ENCODE measurements at places on chromosomes 3 and 15.

GRCh38 chr3:128988286-128988685, 5.6 kb downstream of the CFAP92 start:
- no peak for DNase-seq

DNA sequence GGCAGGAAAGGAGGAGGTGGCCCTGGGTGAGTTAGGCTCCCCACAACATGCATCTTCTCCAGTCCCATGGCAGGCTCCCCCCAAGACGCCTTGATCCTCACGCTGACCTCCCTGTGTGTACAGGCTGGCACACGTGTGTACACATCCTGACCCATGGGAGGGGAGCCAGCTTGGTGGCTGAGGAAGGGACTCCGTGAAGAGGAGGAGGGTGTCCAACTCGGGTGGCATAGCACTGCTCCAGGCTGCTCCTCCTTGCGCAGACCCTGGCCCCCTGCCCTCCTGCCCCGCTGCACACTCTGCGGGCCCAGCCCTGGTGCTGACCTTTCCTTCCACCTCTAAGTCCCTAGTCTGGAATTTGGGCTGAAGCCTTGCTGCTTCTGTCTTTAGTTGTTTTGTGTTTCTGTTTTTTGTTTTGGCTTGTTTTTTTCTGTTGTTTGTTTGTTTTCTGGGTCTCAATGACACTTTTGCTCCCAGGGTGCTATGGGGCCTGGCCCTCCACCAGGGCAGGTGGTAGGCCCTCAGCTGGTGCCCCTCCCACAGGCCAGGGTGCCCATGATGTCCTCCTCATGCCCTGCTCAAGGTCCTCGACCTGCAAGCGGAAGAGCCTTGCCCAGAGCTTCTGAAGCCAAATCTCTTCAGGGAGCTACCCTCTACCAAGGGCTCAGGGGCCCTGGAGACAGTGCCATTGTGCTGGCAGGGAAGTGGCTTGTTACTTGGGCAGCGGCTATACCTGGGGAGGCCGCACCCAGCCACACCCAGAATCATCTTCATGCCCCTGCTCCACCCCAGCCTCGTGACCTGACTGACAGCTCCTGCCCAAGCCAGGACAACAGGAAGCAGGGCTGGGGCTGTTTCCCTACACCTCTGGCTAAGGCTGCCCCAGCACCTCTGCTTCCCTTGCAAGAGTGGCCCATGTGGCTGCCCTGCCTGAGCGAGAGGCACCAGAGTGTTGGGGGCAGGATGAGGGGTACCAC, 5.1 kb downstream of the EPHB3 start:
- DNase-seq, result no peak

- no peak for DNase-seq
These were observed 10.1 kb downstream of the FEZF2 start for GRCh38 chr3:62363275-62363674.

DNA sequence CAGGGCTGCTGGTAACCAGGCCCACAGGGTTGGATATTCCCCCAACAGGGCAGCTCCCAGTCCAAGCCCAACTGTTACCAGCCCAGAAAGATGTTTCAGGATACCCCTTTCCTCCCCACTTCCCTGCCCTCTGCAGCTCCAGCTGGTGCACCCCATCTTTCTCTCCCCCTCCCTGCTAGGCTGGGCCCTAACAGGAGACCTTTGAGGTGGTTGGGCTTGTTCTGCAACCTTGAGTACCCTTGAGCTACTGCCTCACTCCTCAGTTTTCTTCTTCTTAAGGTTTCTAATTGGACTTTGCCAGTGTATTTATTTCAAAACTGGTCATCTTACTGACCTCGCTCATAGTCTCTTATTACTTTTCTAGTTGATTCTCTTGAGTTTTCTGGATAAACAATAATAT, 16.9 kb upstream of the INSYN1 start:
- no peak for DNase-seq

DNA sequence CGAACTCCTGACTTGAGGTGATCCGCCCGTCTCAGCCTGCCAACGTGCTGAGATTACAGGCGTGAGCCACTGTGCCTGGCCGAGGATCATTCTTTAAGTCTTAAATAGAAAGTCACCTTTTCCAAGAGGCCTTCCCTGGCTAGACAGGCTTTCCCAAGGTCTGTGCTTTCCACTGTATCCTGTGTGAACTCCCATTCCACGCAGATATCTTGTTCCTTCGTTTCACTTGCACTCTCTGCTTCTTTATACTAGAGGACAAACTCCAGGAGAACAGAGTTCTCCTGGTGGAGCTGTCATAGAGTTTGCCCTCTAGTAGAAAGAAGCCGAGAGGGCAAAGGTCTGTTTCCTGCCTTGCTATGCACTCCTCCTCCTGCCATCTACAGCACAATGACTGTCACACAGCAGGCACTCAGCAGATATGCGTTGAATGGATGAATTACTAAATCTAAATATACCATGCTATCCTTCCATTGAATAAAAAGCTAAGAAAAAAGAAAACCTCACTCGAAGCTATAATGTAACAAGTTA, 211.2 kb downstream of the FOXP1 start:
- no peak for DNase-seq

DNA sequence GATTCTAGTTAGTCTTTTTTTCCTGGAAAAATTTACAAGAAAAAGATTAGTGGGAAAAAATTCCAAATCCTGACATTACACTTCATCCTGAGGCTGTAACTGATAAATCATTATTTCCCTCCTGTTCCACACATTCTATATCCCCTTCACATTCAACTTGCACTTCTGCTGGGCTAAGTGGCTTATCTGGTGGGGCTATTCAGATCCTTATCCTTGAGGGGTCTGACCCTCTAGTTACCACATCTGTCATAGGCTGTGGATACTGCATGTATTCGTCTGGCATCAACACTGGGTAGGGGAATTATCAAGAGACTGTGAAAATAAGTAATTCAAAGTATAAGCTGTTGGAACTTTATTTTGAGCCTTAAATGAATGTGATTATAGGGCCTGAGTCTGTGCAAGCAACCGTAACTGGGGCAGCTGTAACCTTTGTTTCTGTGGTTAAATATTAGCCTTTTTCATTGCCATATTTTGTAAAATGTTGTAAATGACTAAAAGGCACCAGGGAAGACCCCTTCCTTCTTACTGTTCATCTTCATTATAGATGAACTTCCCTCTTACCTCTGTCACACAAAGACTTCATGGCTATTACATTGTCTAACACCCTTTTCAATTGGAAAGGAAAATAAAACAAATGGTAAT, 28.0 kb upstream of the TEX9 start:
- DNase-seq, result no peak

DNA sequence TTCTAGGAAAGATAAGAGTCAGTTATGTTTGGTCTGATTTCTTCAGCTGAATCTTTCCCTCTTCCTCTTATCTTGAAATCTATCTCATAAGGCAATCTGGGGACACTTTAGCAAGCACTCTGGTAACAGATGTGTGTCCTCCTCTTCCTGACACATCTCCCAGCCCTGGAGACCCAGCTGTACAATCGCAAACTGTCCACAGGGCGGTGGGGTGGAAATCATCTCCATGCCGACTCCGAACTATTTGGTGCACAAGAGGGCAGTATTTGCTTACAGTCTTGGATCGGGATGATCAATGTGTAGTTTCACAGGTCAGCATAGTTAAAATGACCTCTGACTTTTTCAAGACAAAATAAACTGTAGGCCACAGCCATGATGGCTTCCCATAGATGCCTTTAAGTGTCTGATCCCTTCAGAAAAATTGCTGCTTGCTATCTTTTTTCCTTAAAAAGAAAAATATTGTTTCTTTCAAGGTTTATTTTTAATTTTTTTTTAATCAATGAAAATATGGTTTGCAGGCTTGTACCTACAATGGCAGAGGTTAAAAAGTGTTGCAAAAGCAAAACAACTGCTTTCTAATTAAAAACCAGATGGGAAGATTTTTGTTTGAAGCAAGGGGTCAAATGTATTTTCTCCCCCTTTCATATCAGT, 17.7 kb downstream of the EEFSEC start:
- DNase-seq, result peak; percentile 14

- no peak for DNase-seq
These were observed 1.0 kb downstream of the PAK2 start for GRCh38 chr3:196740481-196741248.

DNA sequence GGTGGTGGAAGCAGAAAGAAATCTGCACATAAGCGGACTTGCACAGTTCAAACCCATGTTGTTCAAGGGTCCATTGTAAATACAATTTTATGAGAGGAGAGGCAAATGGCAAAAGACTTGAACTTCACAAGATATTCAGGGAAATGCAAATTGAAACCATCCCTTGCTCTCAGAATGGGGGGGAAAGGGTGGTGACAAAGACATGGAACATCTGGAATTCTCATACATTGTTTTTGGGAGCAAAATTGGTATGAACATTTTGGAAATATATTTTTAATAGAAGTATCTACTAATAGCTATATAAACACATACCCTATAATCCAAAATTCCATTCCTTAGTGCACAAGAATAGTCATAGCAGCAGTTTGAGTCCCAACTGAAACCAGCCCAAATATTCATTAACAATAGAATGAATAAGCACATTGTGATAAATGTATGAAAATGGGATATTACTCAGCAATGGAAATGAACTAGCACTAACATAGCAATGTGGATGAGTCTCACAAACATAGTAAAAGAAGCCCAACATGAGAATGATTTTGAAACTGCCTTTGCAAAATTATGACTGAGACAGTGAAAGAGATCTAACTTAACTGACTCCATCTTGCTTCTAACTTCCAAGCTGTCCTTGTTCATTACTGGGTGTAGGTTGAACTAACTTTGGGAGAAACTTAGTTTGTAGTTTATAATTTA, 77.2 kb downstream of the CD200R1L start:
- no peak for DNase-seq

DNA sequence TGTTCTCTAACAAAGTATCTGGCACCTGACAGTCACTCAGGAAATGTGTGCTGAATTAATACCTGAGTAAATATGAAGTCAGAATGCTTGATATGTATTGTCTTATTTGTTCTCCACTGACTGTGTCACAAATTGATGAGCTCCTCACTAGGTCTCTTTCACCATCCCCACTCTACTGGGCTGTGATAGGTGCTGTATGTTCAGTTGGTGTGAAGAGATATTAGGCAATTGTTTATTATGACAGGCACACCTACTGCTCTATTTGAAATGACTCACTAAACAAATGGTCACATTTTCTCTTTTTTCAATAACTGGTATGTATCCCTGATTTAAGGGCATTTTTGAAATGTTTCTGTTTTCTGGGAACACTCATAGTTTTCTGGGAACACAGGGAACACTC, 25.2 kb upstream of the CCDC39 start:
- no peak for DNase-seq

DNA sequence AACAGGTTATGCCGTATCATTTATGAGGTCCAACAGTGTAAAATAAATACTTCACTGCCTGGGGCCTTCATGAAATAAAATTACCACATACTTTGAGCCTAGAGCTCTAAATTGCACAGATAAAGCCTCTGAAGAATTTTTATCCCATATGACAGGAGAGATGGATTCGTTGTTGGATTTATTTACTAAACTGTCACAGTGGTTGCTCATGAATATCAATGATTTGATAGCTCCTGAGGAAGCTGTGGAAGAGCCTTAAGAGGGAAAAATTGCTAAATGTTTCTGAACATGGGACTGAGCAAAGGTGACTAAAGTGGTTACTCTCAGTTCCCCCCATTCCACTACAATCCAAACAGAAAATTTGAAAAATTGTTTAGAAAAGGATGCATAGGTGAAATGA, 558.9 kb upstream of the IL12A start:
- no peak for DNase-seq

- no peak for DNase-seq
These were observed 51.5 kb downstream of the PLXNA1 start for GRCh38 chr3:127034195-127034989.

DNA sequence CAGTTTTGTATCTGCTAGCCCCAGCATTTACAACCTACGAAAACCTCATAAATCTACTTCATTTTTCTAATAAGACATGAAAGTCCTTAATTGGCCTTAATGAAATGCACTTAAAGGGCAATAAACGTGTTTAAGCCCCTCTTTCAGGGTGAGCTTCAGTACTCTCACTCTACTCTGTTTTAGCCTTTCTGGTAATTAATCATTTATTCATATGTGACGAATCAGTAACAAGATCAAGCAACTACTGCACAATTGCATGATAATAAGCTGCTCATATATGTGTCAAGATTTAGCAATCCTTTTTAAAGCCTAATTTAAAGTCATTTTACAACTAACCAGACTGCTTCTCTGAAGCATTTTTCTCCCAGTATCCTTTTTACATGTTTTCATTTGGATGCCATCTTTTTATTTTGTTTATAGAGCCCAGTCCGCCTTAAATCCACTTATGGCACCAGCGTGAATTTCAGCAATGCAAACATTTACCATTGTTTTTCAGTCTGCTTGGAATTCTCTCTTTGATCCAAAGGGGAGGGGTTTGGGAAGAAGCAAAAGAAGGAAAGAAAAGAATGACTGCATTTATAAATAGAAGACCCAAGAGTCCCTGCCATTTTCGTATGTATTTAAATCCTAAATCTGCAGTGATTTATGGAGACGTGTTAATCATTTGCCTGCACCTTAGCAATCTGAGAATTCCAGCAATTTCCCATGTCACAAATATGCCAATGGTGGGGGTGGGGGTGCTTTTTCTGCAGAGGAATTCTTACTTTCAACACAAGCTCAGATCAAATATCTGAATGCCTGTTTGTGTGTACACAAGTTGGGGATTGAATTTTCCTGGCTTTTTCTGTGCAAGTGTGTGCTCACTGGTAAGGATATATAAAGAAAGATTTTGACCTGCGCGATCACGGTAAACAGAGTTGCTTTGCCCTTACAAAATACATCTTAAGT, 230.8 kb upstream of the TBC1D5 start:
- DNase-seq, result no peak

- no peak for DNase-seq
These were observed 16.3 kb upstream of the NEK10 start for GRCh38 chr3:27385504-27385903.

GRCh38 chr15:73383310-73384189, 14.8 kb upstream of the HCN4 start:
- no peak for DNase-seq

GRCh38 chr3:152865668-152866245, 30.8 kb downstream of the P2RY1 start:
- no peak for DNase-seq

DNA sequence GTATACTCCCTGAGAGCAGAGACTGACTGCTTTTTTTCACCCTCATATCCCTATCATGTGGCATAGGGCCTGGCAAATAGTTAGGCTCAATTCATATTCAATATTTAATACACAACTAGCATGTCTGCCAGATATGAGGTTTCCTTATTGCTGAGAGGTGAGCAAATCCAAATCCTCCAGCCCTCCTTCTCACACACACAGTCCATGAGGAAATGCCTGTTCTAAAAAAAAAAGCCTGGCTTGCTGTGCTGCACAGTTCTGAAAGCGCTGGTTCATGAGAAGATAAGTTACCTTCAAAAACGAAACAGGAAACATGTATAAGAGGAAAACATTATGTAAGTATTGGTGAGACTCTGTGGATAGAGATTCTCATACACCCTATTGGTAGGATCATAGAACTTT, 15.5 kb upstream of the ACAP2 start:
- no peak for DNase-seq

- no peak for DNase-seq
These were observed 108.1 kb downstream of the ROBO2 start for GRCh38 chr3:77147836-77148578.

DNA sequence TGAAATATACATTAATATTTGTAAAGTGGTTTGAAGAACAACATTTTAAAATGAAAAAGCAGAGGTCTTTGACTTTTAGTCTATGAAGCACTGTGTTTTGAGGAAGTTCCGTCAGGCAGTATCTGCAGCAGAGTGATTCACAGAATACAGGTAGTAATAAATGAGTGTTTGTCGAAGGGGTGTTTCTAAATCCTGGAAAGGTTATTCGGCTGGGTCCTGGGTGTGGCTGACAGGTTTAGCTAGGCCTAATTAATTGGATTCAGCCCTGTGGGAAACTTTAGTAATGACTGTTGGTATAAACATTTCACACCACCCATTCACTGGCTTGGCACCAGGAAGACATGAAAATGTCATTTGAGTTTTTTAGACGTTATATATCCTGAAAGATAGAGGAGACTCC, 51.3 kb downstream of the TIPARP start:
- DNase-seq, result no peak

All from hypothalamus (tissue), 51 donors.